ENCODE measurements at places on chromosomes 16 and 17.

DNA sequence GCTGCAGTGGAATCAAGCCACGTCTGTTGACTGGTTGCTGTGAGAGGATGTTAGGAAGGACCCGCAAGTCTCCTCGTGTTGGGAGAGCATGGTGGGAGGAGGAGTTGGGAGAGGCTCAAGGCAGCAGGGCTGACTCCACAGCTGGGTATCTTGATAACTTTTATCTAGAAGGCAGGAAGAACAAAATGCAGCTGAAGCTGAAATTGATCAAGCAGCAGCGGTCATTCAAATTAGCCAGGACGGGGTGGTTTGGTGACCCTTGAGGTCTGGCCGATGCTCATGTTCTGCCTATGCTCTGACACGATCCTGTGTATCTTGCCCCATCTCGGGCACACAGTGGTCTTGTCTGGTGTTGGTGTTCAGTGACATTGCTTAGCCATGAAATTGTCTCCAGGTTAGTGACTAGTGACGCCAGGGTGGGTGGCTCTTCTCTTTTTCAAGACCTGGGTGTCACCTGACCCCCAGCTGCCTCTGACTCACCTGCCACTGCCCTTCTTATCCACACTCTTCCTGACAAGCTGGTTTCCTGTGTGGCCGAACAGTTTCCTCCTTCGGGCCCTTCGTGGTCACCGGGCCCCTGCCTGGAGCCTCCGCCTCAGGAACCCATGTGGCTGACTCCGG, 19.1 kb downstream of the NPTX1 start:
- DNase-seq: no peak

- DNase-seq: no peak
These were observed 113.8 kb upstream of the CHMP6 start for GRCh38 chr17:80877729-80878303.

DNA sequence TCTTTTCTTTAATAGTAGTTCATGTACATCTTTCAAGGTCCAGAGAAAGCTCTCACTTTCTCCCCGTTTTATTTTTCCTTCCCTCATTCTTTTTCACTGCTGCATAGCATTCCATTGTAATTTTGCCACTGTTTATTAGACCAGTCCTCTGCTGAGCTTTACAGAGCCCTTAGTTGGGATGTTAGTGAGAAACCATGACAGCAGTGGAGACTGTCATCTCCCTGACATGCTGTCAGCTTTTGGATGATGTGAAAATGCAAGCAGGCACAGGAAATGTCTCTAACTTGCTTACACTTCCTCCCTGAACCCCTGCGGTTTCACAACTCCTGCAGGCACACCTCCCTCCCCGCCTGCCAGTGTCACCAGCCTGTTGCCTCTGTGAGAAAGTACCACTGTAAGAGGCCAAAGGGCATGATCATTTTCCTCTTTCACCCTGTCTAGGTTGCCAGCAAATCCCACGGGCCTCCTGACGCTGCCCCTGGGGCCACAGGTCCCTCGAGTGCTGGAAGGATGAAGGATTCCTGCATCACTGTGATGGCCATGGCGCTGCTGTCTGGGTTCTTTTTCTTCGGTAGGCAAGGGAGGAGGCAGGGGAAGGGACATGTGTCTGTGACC, at the start of gene ITGAL:
TSS of gene ITGAL (plus strand) at position 415 of the 615 bp plus-strand sequence. CDS start at position 511, 96 bp downstream.
- DNase-seq: peak; percentile 15

DNA sequence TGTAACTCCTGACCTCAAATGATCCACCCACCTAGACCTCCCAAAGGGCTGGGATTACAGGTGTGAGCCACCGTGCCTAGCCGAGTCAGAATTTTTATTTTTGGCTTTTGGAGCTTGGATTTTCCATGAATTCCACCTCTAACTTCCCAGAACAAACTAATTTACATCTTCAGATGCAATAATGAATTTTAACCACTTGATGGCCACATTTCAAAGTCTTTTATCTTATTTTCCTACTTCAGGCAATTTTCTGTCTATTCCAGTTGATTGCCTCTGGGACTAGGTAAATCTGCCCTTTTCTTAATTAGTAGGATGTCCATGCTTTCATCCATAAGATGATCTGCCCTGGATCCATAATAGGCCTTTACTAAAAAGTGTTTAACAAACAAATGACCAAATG, 156.4 kb upstream of the ANKFN1 start:
- no peak for DNase-seq

DNA sequence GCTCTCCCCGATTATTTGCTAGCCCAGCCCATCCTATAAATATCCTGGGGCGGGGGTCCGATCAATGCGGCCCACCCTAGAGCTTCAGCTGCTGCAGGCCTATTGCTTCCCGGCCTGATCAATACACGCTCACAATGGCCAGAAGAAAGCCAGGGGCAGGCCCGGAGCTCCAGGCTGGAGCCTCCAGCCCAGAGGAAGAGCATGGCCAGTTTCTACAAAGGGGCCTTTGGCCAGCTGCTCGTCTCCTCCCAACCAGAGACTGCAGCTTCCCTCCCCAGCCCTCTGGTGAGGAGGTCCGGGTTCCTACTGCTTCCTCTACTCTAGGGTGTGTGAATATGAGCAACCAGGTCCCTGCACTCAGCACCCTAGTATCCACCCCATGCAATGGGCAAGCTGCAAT, 36.7 kb downstream of the SALL1 start:
- DNase-seq: no peak

DNA sequence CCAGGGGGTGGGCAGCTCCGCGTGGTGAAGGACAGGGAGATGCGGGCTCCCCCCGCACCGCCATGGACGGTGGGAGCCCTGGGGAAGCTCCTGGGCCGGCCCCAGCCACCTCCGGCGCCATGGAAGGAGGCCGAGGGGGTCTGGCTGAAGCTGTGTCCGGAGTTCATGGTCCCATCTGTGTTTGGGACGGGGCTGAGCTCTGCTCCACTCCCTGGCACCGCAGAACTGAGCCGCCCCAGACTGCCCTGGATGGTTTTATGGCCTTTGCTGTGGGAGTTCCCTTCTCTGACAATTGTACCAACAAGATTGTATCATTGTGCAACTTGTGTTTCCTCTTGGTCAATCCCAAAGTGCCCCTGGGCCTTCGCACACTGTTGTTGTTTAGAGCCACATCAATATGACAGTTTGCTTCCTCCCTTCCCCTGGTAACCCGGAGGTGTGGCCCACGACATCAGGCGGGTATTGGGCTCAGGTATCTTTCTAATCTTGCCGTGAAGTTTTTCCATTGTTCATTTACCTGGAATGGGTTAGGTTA, 942 bp downstream of the KRT23 start:
- no peak for DNase-seq

DNA sequence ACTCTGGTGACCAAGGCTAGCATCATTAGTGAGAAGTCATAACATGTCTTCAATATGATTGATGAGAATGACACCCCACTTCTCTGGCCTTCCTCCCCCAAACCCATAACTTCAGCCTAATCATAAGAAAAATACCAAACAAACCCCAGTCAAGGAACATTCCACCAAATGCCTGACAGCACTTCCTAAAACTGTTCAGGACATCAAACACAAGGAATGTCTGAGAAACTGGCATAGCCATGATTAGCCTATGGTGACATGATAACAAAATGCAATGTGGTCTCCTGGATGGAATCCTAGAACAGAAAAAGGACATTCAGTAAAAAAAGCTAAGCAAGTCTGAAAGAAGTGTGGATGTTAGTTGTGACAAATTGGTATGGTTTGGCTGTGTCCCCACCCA, 24.7 kb upstream of the TBX4 start:
- DNase-seq: no peak

- peak; percentile 23 for DNase-seq
These were observed 644.1 kb downstream of the KCNJ2 start for GRCh38 chr17:70813355-70813930.

- no peak for DNase-seq
These were observed 7.2 kb upstream of the USP10 start for GRCh38 chr16:84692451-84693214.

- DNase-seq: peak; percentile 2
These were observed 36.2 kb downstream of the ADCY7 start for GRCh38 chr16:50302472-50303005.

GRCh38 chr17:65190467-65191097, 53.4 kb downstream of the RGS9 start:
- no peak for DNase-seq

DNA sequence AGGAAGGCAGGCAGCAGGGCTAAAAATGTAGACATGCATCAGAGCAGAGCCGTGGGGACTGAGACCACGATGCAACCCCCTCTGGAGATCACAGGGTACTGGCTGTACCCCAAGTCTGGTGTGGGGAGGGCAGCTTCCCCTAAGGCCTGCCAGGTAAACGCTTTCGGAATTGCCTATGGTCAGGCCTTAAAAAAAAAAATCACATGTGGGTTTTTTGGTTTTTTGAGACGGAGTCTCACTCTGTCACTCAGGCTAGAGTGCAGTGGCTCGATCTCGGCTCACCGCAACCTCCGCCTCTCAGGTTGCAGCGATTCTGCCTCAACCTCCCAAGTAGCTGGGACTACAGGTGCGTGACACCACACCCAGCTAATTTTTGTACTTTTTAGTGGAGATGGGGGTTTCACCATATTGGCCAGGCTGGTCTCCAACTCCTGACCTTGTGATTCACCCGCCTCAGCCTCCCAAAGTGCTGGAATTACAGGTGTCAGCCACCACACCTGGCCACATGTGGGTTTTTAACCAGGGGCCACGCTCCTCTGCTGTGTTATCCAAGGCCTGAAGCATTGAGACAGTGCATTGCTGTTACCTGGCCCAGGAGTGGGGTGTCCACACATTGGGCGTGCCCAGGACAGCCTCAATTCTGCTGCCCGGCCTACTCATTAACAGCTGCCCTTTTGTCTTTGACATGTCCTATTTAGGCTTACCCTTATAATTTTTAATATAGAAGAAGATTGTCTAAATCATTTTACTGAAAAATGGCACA, 50.4 kb downstream of the LITAF start:
- no peak for DNase-seq

DNA sequence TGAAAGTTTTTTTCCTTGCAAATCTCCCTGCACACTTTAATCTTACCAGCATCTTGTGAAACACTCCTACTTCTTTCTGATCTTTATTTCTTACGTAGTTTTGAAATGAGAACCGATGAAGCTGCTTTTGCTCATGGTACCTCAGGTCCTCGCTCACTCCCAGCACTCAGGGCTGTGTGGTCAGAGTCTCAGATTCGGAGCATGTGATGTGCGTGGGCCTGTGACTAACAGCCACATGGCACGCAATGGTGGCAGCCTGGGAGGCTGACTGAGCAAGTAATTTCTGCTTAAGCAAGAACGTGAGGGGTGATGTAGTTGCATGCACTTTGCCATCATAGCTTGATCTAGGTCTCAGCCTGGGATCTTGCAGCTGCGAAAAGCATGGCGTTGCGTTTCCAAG, 624.3 kb downstream of the MAF start:
- no peak for DNase-seq

DNA sequence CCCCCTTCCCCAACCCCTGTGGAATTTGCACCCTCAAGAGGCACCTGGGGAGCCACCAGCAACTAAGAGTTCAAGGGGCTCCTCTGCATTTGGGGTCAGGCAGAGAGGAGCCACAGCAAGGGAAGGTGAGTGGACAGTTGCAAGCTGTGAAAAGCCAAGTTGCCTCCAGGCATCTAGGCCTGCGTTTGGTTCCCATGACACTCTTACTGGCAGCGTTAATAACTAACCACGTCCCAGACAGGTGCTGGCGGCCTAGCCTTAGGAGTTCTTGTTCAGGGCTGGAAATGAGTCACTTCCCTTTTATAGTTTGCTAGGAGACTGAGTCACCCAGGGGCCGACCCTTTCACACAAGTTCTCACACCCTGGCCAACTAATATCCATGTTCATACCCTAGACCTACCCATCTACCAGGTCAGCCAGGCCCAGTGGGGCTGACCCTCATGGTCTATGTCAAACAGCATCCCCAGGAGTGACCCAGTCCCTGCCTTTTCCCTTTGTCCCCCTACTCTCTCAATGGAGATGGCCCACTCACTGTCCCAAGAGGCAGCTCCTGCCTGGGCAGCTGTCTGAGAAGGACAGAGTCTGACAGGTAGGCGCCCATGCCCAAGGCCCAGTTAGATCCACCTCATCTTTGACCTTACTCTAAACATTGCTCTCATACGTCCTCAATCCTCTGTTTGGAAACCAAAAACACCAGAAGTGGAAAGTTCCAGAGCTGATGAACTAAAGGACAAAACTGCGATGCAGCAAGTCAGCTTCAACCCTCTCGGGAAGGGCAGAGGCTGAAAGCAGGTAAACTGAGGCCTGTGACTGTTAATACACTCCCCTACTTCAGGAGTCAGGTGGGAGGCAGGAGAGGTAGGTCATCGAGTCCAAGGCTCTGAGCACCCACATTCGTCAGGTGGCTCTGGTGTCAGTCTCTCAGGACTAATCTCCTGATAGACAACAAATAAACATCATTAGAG, 300.6 kb downstream of the SOX9 start:
- no peak for DNase-seq

GRCh38 chr17:34443619-34444469, 80.8 kb upstream of the CCL1 start:
- no peak for DNase-seq

GRCh38 chr16:69830534-69831211, 68.5 kb downstream of the WWP2 start:
- no peak for DNase-seq

DNA sequence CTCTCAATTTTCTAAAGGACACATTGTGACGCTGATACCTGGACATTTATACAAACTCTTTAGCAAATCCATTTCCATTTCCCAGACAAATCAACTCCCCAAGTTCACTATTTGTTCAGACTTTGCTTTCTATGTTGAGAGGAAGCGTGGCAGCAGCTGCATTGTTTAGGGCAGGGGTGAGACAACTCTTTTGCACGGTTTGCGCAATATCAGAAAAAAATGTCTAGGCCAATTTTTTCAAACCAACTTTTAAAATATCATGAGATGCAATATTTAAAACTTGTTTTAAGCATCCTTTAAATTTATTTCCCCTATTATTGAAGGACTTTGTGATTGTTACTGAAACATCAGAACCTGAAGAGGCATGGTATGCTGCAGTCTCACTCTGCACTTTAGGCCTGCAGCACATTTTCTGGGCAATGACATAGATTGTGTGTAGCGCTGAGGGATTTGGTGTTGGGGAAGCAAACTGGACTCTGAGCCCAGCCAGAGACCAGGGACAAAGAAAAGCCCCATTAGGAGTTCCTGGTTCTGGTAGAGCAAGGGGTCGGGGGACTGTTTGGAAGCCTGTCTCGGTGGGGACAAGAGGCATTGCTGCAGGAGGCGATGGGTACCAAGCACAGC, 6.4 kb upstream of the CCDC182 start:
- no peak for DNase-seq

- no peak for DNase-seq
These were observed 226.4 kb upstream of the GOT2 start for GRCh38 chr16:58960484-58960883.

DNA sequence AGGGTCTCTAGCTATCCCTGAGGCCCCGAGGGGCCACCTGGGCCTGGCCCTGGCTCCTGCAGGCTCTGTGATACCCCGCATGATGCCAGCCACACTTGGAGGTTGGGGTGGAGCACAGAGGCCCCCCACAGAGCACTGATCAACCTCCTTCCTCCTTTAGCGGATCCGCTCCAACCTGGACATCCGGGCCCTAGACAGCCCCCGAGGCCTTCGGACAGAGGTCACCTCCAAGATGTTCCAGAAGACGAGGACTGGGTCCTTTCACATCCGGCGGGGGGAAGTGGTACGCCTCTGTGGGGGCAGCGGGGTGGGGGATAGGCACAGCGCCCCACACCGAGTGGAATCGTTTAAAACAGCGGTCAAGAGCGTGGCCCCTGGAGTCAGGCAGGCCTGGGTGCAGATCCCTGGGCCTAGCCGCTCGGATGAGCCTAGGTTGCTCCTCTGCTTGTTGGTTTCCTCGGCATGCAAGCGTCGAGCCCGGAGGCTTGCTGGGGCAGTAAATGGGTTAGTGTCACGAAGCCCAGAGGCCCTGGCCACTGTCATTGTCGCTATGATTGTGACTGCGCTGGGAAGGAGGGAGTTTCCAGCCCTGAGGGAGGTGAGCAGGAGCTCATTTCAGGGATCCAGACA, 9.9 kb downstream of the ITGB4 start:
- no peak for DNase-seq
